ENCODE measurements at places on chromosomes 16 and 17.

DNA sequence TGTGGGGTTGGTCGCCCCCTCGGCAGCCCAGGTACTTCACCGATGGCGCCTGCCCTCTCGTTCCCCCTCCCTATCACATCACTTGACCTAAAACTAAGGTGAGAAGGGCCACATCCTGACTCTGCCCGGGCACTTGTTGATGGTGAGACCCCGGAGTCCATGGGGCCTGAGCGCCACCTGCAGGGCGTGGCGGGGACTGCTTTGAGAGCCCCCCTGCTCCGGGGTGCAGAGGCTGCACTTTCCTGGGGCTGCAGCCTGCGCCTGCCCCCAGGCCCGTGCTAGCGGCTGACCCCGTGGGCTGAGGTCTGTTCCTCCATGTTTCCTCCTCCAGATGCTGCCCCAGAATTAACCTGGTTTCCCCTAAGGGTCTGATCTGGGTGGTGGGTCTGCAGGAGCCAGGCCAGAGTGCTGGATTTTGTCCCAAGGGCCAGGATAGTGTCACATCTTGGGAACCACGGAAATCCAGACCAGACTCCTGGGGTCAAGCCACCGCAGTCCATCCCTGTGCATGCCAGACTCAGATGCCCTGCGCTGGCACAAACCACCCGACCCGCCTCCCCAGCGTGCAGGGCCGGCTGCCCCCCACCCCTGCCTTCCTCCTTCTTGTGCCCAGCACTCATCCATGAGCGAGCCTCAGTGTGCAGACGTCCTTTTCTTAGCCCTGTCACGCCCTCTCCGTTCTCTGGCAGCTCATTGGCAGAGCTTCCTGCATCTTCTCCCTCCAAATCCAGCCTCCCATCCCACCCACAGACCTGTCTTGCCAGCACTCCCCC lies 2.7 kb downstream of the NDUFAF8 start:
- peak; percentile 44 for DNase-seq

- no peak for DNase-seq
These were observed 266.9 kb upstream of the DYNLRB2 start for GRCh38 chr16:80273635-80274538.

GRCh38 chr17:75036643-75037268 lies 10.0 kb downstream of the ATP5PD start:
- DNase-seq: peak; percentile 97

DNA sequence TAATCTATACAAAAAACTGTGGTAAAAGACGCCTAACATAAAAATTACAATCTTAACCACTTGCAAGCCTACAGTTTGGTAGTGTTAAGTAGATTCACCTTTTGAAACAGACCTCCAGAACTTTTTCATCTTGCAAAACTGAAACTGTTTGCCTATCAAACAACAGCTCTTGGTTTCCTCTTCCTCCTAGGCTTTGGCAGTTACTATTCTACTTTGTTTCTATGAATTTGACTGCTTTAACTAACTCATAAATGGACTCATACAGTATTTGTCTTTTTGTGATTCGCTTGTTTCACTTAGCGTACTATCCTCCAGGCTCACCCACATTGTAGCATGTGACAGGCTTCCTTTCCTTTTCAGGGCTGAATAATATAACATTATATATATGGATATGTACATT lies 97.0 kb downstream of the PRKCA start:
- DNase-seq: peak; percentile 59

DNA sequence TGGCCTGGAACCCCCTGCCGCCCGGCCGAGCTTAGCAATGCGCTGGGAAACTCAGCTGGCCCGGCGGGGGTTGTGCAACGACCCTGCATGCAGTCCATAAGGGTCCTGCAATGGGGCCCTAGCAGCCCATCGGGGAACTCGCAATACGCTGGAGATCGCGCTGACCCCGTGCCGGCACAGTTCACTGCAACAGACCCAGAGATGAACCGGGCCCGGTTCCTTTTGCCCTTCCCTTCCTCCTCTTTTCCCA lies 375 bp downstream of the SLC25A11 start:
- no peak for DNase-seq

- DNase-seq: no peak
These were observed 325.8 kb downstream of the CBLN1 start for GRCh38 chr16:48955837-48956236.

DNA sequence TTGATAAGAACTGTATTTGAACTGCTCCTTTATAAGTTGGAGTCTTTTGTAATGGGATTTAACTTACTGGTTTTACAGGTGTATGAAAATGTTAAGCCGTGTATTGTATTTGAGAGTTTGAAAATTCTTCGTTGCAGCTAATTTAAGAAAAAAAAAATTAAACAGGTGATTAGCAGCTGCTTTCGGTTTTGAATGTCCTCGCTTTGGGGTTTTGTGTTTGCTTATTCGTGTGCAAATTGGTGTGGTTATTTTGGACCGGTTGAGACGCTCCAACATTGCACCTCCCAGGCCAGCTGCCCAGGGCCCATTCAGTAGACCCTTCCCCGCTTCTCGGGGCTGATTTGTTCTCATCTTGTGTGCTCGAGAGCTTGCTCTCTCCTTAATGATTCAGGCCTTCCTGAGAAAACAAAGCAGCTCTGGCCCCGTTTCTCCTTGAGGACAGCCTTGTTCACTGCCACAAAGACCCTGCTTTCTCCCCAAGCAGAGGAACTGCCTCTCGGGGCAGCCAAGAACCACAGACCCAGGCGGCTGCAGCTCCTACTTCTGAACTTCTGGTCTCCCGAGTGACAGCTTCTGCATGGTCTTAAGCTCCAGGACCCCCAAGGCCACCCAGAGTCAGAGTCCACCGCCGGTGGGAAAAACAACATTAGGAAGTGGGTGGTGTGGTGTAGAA lies 100.5 kb downstream of the MSI2 start:
- no peak for DNase-seq

- DNase-seq: no peak
These were observed 14.0 kb downstream of the HS3ST3A1 start for GRCh38 chr17:13587487-13588338.

DNA sequence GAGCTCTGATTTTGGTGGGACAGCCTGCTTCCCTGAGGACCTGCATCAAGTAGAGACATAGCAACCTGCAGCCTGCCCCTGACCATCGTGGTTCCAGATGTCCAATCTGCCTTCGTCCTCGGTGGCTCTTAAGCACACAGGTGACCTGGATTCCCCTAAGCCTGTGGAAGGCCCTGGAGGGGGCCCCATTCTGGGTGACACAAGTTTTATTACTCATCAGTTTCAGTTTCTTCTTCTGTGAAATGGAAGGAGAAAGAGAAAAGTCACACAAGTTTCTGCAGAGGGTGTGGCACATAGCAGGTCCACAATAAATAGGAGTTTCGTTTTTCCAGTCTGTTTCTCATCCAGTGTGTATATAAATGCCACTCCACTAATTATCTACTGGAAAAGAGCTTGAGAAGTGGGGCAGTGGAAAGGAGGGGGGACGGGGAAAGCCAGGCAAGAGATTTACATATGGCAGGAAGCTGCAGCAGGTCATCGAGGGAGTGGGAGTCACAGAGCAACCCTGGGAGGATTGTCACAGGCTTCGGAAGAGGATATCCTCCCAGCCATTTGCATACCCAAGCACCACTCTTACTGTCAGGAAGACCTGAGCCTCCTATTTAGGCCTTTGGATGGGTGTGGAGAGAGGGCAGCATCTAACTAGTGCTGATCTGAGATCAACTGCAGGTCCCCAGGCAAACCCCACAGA lies 10.0 kb upstream of the NOS2 start:
- DNase-seq: peak; percentile 15

DNA sequence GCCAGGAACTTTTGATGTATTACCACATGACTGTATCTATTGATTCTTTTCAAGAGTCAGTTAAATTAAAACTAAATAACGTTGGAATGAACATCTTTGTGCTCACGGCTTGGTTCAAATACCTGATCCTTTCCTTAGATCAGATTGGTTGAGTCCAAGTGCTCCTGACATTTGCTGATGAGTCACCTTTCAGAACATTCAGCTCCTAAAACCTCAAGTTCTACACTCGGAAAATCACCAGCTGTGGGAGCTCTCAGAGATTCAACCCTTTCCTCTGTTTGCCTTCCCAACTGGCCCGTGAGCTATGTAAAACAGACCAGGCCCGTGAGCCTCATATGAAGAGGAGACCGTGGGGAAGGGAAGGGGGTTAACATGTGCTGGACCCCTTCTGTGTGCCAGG lies 68.1 kb downstream of the RTN4RL1 start:
- DNase-seq: no peak

- no peak for DNase-seq
These were observed 44.3 kb upstream of the CDH5 start for GRCh38 chr16:66322174-66322573.

- no peak for DNase-seq
These were observed 42.9 kb upstream of the CDRT4 start for GRCh38 chr17:15510361-15510760.

GRCh38 chr17:4901648-4902344 lies 1.1 kb downstream of the CHRNE start:
- no peak for DNase-seq

DNA sequence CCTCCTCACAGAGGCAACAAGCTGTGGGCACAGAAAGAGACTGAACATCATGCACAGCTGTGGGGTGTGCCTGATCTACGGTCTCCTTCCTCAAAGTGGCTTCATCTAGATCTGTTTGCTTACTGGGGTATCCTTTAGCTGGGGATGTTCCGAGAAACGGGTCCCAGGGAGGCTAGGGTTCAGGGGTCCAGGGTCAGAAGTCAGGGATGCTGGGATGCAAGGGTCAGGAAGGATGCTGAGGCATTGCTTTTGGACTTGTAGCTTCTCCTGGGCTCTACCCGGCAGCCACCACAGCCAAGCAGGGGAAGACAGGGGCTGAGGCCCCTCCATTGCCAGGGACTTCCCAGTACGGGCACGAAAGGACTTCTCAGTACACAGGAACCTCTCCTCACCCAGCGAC lies 6.6 kb downstream of the CD300LG start:
- DNase-seq: no peak

DNA sequence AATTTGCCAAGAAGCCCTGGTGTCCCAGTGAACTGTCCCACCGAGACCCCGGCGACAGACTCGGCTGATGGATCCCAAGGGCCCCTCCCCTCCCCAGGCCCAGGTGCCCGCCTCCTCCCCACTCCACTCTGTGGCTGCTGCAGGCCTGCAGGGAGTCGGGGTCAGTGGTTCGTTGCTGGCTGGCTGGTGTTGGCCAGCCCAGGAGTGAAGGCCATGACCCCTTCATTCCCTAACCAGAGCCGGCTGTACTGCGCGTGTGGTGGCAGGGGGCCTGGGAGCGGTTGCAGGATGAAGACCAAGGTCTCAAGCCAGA lies 9.2 kb upstream of the TBX2 start:
- no peak for DNase-seq

- no peak for DNase-seq
These were observed 301.8 kb downstream of the IRF8 start for GRCh38 chr16:86200722-86201121.

- peak; percentile 68 for DNase-seq
These were observed 34.7 kb upstream of the RBBP6 start for GRCh38 chr16:24504472-24505345.

DNA sequence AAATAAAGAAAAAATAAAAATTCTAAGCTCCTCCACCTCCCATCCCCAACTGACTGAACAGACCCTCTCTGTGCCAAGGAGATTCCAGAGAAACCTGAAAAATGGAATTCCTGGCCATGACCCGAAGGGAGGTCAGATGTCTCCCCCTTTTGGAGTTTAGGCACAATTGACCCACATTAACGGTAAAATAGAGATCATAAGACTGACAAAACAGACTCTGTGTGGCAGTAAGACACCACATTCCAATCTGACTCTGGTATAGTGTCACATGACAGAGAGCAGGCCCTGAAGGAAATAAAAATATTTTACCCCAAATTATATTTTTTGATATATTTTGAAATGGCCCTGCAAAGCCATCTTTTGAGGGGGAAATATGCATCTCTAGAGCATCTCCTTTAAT lies 115.1 kb upstream of the ZKSCAN2 start:
- DNase-seq: no peak

- no peak for DNase-seq
These were observed 52.1 kb downstream of the FOXL1 start for GRCh38 chr16:86630471-86630870.

DNA sequence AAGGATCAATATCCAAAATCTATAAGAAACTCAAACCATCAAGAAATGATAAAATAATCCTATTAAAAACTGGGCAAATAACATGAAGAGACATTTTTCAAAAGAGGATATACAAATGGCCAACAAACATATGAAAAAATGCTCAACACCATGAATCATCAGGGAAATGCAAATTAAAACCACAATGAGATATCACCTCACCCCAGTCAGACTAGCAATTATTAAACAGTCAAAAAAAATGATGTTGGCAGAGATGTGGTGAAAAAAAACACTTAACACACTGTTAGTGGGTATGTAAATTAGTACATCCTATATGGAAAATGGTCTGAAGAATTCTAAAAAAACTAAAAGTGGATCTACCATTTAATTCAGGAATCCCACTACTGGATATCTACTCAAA lies 379.0 kb upstream of the SOX9 start:
- DNase-seq: no peak

DNA sequence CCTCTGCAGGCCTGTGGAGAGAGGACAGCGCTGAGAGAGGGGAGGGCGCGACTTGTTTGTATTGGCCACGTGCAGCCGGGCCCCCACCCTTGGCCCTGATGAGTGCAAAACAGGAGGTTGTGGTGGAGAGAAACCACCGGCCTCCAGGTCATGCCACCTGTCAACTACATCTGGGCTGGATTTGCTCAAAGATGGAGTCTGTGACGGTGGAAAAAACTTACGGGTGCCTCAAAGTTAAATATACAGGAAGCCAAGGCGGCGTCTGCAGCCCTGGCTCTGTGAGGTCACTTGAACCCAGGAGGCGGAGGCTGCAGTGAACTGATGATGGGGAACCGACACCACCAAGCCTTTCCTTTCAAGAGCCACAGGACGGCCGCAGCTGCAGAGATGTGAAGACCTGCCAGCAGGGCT lies 15.7 kb downstream of the C16orf74 start:
- DNase-seq: peak; percentile 26

GRCh38 chr17:20989481-20989880 lies 53.3 kb downstream of the USP22 start:
- DNase-seq: no peak

DNA sequence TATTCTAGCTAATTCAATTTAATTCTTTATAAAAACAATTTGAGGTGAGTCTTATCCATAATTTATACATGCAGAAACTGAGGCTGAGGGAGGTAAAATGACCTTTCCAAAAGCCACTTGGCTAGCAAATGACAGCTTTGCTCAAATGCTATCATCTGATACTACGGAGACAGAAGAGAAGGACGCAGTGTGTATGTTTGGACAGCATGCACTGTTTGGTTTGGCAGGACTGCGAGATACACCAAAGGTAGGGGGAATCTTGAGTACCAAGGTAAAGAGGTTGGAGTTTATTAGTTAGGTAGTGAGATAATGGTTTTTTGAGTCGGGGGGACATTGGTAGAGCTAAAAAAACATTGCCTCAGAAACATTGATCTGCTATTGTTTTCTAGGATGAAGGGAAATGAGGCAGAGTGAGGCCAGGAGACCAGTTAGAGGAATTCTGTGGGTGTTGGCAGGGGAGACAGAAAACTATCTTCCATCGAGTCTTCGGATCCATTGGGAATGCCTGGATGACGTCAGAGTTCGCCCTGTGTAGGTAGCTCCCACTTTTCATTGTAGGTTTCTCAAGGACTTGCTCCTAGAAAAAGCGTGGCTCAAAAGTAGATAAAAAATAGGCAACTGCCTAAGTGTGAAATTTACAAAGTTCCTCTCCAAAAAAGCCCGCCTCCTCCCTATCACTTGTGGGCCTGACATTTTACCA lies 2.5 kb upstream of the HS3ST4 start:
- no peak for DNase-seq

Measured in CD4-positive, alpha-beta T cell treated with Interleukin-4 for 4 hours (primary cell).